Common myeloid progenitor, CD34-positive (primary cell): ENCODE measurements at places on chromosomes 4 and X.
A peak's percentile ranks its signal among the peaks of the same experiment; 100 is the strongest.

DNA sequence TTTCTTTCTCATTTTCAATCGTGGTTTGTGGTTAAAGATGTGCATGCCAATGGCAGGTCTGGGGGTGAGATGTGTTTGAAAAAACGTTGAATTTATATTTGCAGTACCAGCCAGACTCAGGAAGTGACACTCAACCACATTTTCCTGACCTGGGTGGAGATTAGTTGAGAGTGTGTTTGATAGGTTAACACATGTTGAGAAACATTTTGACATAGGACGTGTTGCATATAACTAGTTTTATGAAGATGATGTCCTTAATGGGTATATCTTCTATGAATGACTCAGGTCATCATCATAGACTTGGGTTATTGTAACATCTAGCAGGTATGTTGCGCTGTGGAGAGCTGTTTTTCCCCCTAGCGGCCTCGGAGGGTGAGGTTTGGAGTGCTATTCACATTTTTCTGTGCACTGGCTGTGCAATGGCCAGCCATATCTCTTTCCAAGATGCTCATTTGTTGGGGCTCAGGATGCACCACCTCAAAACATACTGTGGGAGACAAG lies 21.7 kb upstream of the CD38 start:
- DNase-seq = peak; percentile 94

DNA sequence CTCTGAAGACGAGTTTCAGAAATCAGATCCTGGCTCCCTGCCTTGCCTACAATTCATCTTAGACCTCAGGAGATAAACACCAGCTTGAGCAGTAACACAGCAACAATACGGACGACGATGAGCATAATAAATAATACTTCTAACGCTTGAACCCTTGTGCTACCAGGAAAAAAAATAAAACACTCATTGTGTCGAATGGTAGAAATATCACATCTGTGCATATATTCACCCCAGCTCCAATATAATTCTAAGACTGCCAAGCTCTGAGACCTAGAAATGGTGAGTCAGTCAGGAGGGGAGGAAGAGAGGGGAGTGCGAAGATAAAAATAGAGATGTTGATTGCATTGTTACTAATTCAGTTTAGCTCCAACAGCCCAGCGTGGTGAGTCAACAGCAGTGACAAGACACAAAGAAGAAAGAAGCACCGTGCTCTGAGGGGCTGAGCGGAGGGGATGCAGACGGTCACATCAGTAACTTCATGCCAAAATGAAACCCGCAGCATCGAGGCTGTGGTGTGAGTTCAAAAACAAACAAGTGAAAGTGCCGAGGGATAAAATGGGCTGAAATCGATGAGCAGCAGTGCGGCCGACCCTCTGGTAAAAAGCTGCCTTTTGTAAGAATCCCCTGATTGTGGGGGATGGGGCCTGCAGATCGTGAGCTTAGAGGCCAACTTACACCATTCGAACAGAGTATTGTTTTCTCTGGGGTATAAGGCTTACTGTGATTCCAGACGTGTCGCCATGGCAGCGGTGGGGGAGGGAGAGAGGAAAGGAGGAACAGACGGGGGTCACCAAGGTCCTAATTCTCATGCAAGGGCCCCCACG lies 150.4 kb downstream of the MGST2 start:
- DNase-seq = no peak

- no peak for DNase-seq
Observed at GRCh38 chr4:52290466-52290865, 239.4 kb downstream of the SPATA18 start.

GRCh38 chr4:169142391-169142790 lies 128.4 kb downstream of the SH3RF1 start:
- no peak for DNase-seq

- DNase-seq = no peak
Observed at GRCh38 chrX:3227526-3227925, 118.9 kb downstream of the MXRA5 start.

DNA sequence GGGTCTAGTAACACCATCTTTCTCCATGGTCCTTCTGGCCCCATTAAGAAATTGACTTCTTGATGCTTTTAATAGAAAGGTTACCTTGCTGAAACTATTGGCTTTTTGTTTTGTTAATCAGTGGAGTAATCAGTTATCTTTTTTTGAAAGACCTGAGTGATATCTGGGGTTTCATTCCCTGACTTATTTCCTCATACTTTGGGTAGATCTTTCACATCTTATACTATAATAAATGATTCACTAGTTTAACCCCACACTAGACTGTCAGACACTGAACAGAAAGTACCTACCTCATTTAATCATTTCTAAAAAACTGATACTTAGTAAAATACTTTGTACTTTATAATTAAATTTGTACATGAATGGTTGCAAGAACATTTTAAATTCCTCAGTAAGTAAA lies 1021.1 kb downstream of the STIM2 start:
- DNase-seq = no peak

- peak; percentile 38 for DNase-seq
Observed at GRCh38 chr4:110636171-110636679, 13.3 kb upstream of the PITX2 start.

GRCh38 chr4:121208244-121209007 lies 44.3 kb upstream of the TNIP3 start:
- DNase-seq = no peak

DNA sequence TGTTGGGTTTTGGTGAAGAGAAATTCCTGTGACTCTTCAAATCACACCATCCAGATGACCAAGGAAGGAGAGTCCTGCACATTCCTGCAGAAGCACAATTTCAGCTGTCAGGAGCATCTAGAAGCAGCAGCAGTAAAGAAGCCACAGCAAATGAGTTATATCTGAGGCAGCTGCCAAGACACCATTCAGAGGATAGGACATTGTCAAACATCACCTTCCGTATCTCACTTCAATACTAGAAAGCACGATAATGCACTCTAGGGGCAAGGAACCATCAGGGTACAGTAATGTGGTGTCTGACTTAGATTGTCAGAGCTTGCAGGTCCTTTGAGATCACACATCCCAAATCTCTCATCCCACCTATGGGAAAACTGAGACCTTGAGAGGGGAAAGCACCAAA lies 134.5 kb downstream of the COL4A6 start:
- DNase-seq = no peak

DNA sequence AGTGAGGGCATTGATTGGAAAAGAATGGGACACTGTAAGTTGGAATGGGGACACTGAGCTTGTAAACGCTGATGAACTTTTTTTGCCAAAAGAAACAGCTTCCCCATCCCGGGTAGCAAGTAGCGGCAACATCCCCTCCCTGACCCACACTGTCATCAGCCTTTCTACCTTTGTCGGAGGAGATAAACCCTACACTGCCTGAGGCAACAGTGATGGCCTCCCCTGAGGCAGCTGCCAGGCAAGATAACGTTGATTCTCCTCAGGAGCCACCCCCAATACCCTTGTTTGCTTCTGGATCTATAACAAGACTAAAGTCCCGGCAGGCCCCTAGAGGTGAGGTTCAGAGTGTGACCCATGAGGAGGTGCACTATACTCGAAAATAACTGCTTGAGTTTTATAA lies 10.3 kb upstream of the RAB33B start:
- DNase-seq = no peak

DNA sequence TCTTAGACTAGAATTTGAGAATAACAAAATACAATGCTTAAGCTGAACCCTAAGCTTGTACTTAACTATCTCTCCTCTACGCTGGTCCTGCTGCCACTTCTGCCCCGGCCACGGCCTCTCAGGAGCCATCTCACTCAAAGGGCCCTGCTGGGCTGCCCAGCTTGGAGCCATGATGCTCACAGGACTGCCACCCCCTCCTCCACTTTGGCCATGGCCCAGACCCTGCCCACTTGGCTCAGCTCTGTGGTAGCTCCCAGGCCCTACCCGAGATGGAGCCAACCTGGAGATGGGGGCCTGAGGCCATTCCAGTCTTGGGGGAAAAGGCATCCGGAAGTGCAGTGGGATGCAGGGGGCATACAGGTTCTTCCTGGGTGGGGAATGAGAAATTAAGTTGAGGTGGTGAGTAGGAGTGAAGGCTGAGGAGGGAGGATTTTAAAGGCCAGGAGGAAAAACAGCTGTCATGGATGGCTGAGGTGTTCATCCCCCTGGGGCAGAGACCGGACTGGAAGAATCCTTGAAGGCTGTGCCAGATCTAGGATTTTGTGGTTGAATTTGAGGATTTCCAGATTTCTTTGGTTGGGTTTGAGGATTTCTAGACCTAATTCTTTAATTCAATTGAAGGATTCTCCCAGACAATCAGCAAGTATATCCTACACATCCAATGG lies 824 bp downstream of the SASH3 start:
- DNase-seq = no peak

DNA sequence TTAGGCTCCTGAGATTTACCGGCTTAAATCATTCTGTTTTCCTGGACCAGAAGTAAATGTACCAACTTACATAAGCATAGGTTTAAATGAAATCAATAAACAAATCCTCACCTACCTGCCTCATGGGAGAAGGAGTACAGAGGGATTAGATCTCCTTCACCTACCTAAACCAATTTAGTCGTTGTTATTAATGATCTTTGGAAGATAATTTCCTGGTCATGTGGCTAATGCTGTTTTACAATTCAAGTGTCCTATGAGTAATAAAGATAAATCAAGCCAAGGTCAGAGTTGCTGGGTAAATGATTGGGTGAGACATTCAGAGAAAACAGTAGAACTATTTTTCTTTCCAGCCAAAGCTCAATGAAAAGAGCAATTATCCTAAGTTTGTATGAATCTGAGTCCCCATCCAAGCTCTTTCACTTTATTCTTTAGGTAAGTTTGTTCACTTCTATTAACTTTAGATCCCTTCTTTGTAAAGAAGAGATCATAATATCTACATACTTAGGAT lies 423.0 kb upstream of the FAM241A start:
- DNase-seq = no peak

DNA sequence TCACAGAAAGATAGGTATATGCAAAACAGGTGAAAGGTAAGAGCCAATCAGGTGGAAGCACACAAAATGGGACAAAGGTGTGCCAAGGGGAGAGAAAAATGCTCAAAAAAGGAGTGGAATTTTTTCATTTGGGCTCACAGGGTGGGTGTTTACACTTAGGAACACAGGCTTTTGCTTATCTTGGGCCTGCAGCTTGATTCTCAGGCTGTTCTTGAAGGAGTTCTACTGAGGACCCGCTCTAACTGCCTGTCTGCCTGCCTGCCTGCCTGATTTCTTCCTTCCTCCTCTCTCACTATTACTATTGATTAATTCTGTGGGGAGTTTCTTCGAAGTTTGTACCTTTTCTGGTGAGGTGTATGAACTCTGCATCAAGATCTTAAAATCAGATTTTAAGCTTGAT lies 120.3 kb upstream of the CTSO start:
- DNase-seq = no peak
